ENCODE measurements at places on chromosomes 16 and 17.

DNA sequence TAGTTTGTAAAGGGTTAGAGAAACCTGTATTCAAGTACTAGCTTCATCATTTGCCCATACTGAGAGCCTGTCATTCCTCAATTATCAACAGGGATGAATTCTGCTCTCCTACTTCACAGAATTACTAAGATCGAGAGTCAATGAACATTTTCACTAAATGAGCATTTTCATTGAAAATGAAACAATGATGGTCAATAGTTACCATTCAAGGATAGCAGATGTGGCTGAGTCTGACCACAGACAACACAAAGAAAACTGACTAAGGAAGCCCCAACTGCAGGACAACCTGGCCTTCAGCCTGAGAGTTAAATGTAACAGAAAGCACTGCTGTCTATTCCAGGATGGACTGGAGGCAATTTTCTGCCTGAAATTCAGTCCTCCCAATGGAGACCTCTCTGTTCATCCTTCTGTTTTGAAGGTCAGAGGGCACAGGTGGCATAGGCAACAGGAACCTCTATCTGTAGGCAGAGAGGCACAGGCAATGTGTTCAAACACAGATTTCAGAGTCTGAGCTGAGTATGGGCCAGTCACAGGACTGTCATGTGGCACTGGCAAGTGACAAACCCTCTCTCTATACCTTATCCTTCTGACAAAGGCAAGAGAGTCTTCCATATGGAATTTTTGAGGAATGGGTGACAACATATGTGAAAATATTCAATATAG is 19.5 kb downstream of the TRAF4 start:
- no peak for DNase-seq

GRCh38 chr17:28643983-28644786 is 773 bp downstream of the BLTP2 start:
- peak; percentile 19 for DNase-seq

- DNase-seq: no peak
These were observed 5.0 kb downstream of the ACSF2 start for GRCh38 chr17:50430821-50431618.

GRCh38 chr17:83013779-83014117 is 65.7 kb upstream of the METRNL start:
- DNase-seq: no peak

Measured in anterior cingulate cortex (tissue), 58 donors.